ENCODE measurements at places on chromosomes 13 and 19. TPM values are rescaled to one million over a fixed set of nuclear protein-coding genes. Genes with fewer than 3 reads are reported as not detected.

Gene CYP4F2
- total RNA-seq: not detected

- no peak for DNase-seq
Measured at GRCh38 chr19:34589730-34590129, 87.2 kb downstream of the SCGB2B2 start.

Gene DOCK6
- 119 TPM for total RNA-seq

DNA sequence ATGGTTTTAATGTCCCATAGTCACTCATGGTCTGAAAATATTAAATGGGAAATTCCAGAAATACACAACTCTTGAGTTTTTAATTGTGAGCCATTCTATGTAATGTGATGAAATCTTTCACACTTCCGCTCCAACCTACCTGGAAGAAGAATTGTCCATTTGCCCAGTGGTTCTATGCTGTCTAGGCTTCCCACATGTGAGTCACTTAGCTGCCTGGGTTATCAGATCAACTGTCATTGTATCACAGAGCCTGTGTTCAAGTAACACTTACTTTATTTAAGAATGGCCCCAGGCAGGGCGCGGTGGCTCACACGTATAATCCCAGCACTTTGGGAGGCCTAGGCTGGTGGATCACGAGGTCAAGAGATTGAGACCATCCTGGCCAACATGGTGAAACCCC, 1450.5 kb downstream of the EFNB2 start:
- no peak for DNase-seq

Gene TEX29
- 0.67 TPM for total RNA-seq

DNA sequence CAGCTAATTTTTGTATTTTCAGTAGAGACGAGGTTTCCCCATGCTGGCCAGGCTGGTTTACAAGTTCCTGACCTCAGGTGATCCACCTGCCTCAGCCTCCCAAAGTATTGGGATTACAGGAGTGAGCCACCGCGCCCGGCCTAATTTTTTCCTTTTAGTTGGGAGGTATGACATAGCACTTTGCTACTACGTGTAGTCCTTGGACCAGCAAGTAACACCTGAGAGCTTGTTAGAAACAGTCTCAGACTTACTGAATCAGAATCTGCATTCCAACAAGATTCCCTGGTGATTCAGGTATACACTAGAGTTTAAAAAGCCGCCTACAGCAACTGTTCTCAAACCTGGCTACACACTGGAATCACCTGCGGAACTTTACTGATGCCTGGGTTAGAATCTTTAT, 1.8 kb upstream of the FARP1 start:
- no peak for DNase-seq

- no peak for DNase-seq
Measured at GRCh38 chr13:48797127-48797526, 143.4 kb downstream of the CYSLTR2 start.

All from mesenteric fat pad (tissue), 1 donor.